ENCODE measurements at places on chromosomes 1 and 21.
A peak's percentile ranks its signal among the peaks of the same experiment; 100 is the strongest.

DNA sequence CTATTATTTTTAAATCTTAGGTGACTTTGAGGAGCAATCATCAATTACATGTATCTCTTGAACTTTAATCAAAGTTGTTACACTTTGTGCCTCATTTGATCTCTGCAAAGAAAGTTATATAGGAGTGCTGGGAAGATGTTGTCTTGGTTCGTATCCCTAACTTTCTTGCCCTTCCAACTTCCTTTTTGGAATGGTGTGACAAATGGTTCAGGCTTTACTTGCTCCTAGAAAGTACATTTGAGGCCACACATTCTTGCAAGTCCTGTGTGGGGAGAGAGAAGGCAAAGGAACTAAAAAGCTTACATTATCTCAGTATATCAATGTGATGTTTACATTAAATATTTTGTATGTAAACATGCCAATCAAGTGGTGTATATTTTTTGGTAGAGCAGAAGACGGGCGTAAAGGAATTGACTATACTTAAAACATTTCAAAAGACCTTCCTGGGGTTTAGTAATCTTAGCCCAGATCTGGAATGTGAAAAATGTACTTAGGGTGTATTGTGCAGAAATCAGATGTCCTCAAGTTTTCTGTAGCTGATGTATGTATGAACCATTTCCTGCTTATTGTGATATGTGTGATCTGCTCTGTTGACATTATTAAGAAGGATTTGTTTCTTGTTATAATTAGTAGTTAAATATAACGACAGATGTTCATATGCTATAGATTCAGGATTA is 59.2 kb downstream of the USP25 start:
- DNase-seq = no peak

GRCh38 chr1:18124977-18125376 is 17.4 kb downstream of the IGSF21 start:
- DNase-seq = no peak

DNA sequence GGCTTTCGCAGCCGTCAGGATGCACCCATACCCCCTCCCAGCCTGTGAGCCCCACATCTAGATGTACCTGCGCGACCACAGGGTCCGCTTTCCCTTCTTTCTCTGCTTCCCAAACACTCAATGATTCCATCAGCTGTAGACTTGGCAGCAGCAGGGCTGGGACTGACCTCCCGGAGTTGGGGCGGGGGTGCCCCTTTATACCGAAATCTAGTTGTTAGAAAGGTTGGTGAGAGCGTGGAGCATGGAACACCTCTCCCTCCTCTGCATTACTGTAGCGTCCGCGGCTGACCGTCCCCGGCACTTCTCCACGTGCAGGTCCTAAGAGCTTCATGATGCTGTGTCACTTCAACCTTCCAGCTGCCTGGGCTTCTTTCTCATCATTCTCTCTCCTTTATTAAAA is 21.1 kb upstream of the ACTRT2 start:
- no peak for DNase-seq

- no peak for DNase-seq
Measured at GRCh38 chr1:36086529-36087232, 2.0 kb upstream of the ADPRS start.

- no peak for DNase-seq
Measured at GRCh38 chr1:5526385-5526750, 465.9 kb downstream of the NPHP4 start.

DNA sequence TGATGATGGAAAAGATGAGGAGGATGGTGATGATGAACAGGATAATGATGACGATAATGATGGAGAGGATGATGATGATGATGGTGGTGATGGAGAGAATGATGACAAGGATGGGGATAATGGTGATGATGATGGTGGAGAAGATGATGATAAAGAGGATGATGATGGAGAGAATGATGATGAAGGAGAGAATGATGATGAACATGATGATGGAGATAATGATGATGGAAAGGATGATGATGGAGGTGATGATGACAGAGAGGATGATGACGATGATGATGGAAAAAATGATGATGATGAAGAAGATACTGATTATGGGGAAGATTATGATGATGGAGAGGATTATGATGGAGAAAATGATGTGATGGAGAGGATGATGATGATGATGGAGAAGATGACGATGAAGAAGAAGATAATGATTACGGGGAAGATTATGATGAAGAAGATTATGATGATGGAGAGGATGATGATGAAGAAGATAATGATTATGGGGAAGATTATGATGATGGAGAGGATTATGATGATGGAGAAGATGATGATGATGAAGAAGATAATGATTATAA is 204.1 kb downstream of the MATN1 start:
- no peak for DNase-seq

DNA sequence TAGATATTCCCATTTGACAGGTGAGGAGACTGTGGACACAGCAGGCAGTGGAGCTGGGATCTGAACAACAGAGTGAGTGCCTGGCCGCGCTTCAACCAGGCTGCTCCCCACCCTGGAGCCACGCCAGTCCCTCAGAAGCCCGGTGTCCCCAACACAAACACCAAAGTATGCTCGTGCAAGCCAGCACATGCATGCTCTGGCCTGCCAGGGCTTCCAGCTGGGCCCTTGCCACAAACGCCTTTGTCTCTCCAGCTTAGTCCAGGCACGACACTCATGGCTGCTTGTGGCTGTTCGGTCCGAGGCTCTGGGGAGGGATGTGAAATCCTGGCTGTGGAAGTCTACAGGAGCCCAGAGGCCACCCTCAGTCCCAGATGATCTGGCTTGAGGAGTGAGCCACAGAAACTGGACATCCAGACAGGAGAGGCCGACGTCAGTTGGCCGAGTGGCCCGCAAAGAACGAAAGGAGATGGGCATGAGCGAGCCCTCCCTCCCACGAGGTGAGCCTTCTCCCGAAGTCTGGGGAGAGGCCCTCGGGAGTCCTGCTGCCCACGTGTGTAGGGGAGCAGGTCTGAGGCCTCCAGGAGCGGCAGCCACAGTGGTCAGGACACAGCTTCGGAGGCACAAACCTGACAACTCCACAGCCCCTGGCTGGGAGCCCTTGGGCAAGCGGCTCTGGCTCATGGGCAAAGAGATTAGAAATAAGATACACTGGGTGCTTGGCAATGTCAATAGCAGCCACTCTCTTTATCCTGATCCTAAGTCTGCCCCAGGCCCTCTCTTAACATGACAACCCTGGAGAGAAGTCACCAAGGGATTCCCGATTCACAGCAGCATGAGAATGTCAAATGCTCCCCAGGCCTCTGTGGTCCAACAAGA is 117.1 kb upstream of the IFFO2 start:
- no peak for DNase-seq

GRCh38 chr1:218312509-218312908 is 27.4 kb downstream of the RRP15 start:
- no peak for DNase-seq

GRCh38 chr1:153567621-153568366 is 2.1 kb upstream of the S100A2 start:
- DNase-seq = peak; percentile 67

DNA sequence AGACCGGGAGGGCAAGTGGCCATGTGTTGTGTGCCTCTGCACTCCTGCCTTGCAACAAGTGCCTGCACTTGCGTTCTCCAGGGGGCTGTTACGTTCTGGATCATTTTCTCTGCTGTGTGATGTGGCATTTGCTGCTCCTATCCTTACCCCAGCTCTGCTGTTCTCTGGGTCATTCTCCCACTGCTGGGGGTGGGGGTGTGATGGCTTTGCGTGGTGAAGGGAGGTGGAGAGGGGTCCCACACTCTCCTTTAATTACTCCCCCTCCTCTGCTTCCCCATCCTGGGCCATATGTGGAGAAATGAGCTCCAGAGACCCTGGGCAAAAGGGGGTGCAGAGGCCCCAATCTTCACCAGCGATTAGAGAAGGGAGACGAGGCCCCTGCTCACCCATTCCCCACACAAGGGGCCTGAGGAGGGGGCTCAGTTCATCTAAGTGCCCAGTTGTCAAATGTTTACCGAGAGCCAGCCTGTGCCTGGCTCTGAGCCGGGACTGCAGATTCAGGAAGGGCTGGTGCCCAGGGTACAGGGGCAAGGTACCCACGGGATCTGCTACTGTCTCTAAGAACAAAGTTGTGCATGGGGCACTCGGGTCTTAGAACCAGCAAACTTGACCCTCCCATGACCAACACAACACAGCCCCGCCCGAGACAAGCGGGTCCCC is 355.4 kb downstream of the PTPRU start:
- DNase-seq = no peak

- peak; percentile 70 for DNase-seq
Measured at GRCh38 chr1:50603274-50604271, 180.3 kb upstream of the DMRTA2 start.

DNA sequence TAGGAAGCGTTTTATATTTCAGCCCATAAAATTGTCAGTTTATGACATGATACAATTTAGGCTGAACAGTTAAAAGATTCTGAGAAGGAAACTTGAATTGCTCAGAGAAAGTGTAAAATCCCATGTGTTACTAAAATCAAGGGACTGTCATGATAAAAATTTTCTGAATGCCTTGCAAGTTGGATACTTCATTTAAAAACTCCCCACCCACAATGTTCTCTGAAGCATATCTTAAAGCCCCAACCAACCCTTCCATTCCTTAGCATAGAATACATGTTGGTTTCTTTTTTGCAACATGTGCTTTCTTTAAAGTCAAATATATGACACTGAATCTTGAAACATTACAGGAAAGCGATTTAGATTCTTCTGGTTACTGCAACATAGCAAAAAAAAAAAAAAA is 97.4 kb downstream of the MRPL39 start:
- no peak for DNase-seq

DNA sequence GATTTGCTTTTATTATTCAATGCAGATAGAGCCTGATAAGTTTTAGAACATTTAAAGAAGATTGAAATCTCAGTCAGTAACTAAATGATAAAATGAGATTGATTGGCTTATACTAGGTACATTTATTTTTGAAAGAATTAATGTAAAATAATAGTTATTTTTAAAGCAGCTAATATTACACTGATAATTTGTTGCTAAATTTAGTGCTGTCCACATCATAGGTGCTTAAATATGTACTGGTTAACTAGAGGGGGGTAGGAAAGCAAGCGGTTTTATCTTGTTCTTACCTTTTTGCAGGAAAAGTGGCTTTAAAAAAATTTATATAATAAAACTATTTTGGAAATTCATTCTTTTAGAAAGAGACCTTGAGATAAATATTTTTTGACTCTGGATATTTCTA is 40.4 kb upstream of the RWDD3 start:
- no peak for DNase-seq

DNA sequence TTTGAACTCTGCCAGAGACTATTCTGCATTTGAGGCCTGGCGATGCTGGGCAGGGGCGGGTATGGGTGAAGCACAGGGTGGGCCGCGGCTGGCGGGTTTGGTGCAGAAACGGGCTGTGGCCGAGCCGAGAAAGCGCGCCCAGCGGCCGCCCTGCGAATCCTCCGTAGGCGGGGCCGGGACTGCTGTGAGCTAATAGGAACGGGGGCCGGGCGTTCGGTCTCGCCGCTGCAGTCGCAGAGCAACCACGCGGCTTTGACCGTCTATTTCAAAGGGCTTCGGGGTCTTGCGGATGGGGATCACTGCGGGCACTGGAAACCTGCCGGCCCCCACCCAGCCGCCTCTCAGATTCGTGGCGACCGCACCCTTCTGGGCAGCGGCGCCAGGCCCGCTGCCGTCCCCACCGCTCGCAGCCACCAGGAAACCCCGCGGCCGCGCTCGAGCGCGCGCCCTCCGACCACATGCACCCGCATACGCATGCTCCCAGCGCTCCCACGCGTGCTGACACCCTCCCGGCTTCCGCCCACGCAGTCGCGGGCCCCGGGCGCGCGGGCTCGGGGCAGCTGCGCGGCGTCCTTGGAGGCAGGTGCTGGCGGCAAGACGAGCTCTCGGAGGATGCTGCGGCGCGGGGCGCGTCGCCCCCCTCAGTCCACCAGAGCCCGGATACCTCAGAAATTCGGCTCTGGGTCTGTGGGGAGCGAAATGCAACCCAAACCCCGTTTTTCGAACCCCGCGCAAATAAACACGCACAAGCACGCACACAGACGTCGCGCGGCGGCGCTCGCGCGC is 32.6 kb downstream of the DNTTIP2 start:
- peak; percentile 79 for DNase-seq

DNA sequence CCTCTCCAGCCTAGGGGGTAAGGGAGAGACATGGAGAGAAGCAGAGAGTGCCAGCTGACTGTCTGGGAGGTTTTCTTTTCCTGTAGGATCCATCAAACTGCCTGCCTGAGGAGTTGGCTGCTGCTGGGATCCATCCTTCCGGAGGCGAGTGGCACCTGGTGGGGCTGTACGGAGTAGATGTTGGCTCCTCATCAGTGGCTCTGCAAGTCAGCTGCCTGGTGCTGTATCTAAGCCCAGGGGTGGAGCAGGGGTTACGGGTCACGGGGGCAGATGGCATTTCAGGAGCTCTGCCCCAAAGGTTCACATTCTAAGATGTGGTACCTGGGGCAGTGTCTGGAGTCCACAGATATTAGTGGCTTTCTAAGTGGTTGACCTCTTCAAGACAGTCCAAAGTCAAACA is 128.0 kb downstream of the ACTL8 start:
- DNase-seq = no peak

GRCh38 chr1:62727656-62728407 is 39.6 kb upstream of the DOCK7 start:
- DNase-seq = no peak

DNA sequence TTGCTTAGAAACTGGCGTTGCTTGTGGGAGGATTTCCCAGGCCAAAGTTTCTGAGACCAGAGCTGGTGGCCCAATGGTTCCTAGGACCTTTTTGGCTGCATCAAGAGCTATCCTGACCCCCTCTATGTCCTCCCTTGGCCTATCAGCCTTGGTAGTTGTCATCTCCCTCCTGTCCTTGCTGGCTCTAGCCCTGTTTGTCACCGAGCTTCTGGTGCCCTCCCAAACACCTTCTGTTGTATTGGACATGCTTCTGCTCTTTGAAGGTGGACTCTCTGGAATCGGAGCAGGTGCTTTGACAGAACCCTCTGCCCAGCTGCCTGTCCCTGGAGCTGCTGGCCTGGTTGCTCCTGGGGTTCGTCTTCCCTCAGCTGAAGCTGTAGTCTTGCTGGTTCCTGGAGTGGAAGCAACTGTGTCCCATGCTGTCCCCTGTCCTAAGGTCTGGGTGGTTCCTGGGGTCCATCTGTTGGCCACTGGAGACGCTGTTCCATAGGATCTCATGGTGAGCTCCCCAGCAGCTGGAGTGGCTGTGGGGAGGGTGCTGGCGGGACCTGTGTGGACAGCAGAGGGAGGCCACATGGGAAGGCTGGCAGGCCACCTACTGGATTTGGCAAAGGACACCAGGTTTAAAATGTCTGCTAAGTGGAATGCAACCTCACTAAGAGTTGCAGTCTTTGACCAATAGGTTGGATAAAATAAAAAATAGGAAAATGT is 9.4 kb downstream of the FCAMR start:
- no peak for DNase-seq

- no peak for DNase-seq
Measured at GRCh38 chr1:240687820-240688219, 75.9 kb upstream of the GREM2 start.

- no peak for DNase-seq
Measured at GRCh38 chr1:25811384-25812082, 8.2 kb upstream of the MTFR1L start.

- no peak for DNase-seq
Measured at GRCh38 chr1:205975387-205975998, 27.7 kb downstream of the RAB7B start.

- DNase-seq = no peak
Measured at GRCh38 chr1:20731057-20731991, 1.2 kb downstream of the SH2D5 start.

GRCh38 chr1:66540434-66541032 is 6.6 kb downstream of the SGIP1 start:
- no peak for DNase-seq

Data from NCI-H1694 (cell line).